ENCODE measurements at places on chromosomes 1 and 21.

GRCh38 chr1:3051270-3052268 is 17.4 kb upstream of the PRDM16 start:
- DNase-seq = no peak

DNA sequence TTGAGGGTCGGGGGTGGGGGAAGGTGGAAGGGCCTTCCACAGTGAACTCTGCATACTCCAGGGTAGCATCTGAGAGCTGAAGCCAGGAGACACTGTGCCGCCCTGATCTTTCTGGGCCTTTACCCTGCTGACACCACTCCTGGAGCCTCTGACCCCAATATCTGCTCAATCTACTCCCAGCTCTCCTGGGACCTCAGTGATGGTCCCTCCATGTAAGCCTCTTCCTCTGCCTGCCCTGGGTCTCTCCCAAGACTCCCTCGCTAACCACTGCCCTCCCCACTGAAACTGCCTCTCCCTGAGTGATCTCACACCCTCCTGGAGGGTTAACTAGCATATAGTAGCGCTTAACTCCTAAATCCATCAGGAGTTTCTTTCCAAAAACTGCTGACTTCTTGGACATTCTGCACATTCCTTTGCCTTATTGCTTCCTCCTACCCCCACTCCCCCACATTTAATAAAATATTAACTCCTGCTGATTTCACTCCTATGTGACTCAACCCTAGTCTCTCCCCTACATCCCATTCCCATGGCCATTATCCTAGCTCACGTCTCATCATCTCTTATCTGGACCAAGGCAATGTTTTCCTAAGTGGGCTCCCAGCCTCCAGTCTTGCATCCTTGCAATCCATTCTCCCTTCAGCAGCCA is 145.6 kb downstream of the HMGB4 start:
- DNase-seq = no peak

DNA sequence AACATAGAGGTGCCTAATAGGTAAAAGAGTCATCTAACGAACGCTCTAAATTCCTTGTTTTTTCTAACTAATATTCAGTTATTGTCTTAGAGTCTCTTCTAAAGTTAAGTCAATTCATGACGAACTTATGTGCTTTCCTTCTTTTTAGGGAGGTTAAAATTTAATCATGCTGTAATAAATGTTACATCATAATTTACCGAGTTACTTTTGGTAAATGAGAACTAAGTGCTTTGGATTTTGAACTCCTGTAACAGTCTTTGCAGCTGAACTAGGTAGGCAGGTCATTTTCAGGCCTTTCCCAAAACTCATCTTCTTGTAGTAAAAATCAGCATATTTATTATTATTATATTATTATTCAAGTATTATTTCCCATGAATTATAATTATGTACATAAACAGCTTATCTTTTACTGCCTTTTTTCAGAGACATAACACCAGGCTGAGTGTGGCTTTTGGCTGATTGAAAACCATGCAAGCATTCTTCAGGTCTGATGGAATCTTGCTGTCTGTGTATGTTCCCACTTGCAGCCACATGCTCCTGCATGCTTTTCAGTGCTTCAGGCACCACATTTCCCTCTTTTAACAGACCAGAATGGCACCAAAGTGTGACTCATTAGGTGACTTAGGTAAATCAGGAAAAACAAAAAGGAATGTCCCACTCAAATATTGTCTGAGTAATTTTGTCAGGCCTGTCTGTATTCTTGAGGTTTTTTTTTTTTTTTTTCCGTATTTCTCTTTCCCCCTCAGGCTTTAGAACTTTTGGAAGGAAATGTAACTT is 81.0 kb upstream of the CD55 start:
- no peak for DNase-seq

DNA sequence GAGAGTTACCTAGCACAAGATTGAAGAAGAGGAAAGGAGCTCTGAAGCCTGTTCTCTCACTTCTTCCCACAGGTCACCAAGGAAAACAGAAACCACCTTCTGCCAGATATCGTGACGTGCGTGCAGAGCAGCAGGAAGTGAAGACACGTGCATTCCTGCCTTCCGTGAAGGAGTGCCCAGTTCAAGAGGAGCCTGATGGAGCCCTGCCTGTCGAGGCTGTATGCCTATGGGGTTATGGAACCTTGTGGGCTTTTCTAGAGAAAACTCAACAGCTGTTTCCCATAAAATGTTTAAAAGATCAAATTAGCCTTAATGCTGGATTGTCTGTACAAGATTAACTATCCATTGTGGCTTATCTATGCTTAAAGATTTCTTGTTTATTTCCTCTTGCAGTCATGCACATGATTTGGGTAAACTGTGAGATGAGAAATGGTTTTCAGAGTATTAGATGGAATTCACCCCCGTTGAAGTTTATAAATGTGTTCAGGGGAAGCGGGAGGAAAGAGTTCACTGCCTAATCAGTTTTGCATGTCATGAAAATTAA is 27.8 kb downstream of the NTPCR start:
- no peak for DNase-seq

DNA sequence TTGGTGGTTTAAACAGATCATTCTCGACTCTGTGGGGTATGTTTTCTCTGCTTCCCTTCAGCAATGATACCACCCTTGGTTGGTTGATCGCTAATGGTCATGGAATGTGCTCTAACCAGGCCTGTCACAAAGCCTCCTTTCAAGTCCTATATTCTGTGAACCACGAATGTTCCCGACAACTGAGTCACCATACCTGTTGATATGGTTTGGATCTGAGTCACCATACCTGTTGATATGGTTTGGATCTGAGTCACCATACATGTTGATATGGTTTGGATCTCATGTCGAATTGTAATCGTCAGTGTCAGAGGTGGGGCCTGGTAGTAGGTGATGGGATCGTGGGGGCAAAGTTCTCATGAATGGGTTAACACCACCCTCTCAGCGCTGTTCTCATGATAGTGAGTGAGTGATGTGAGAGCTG is 10.2 kb upstream of the CAMK2N1 start:
- DNase-seq = no peak

DNA sequence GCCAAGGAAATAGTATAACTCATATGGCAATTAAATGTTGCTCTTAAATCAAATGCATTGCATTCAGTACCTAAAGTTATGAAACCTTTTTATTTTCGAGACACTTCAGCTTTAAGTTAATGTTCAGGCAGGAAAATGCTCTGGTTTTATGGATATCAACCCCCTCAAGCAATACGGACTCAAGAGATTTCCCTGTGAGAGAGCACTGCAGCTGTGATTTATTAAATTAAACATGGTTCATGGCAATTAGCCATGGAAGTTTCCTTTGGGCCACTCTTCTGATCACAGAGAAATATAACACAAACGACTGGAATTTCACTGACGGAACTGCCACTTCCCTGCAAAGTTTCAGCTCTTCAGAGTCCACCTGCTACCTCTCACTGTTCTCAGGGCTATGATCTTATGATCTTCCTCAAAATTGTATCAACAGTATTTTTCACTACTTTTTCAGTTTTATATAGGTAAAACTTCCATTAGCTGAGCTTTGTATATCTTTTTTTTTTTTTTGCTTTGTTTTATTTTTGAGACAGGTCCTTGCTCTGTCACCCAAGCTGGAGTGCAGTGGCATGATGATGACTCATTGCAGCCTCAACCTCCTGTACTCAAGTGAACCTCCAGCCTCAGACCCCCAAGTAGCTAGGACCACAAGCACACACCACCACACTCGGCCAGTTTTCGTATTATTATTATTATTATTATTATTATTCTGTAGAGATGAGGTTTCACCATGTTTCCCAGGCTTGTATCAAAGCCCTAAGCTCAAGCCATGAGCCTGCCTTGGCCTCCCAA is 923.1 kb upstream of the TMPRSS15 start:
- no peak for DNase-seq

- DNase-seq = no peak
Measured at GRCh38 chr1:53460666-53461322, 1.6 kb downstream of the DMRTB1 start.

GRCh38 chr1:186987065-186987464 is 158.3 kb downstream of the PLA2G4A start:
- no peak for DNase-seq

DNA sequence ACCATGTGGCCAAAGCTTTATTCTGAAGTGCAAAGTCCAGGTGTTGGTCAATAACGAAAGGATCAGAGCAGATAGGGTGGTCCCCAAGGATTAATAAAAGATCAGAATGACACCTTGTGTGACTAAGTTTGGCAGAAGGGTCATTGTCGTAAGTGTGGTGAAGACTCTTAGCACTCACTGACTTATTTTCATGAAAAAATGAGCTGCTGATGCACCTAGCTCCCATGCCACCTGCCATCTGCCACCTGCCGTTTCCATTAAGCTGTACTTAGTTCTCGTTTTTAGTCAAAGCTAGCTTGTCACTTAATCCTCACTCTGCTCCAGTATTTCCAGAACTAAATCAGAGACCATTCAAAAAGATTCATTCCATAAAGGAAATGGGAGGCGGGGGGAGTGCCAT is 112.6 kb downstream of the SEC16B start:
- no peak for DNase-seq

DNA sequence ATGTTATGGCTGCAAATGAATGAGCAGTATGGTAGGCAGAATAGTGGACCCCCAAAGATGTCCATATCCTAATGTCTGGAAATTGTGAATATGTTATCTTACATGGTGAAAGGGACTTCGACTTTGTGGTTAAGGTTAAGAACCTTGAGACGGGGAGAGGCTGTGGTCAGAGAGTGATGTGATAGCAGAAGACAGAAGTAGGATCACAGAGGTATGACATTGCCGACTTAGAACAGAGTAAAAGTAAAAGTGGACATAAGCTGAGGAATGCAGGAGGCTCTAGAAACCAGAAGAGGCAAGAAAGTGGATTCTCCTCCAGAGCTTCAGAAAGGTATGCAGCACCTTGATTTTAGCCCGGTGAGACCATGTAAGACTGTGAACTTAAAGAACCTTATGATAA is 74.6 kb downstream of the CTH start:
- DNase-seq = no peak

- no peak for DNase-seq
Measured at GRCh38 chr1:203075236-203076030, 10.4 kb downstream of the MYOG start.

- DNase-seq = no peak
Measured at GRCh38 chr1:95380909-95381308, 146.9 kb downstream of the RWDD3 start.

- DNase-seq = no peak
Measured at GRCh38 chr1:220841293-220841692, 38.0 kb upstream of the HLX start.

DNA sequence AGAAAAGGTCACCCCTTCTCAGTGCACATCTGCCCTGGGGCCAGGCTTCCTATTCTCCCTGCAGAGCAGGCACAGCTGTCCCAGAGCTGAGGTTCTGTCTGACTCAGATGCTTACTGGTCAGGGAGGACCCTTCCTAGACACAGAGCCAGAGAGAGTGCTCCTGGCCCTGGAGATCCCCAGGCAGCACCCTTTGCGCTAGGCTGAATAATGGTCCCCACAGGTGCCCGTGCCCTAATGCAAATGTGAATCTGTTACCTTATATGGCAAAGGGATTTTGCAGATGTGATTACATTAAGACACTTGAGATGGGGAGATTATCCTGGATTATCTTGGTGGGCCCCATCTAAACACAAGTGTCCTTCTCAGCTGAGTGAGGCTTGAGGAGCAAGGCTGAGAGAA is 2.6 kb upstream of the TNNI1 start:
- no peak for DNase-seq

DNA sequence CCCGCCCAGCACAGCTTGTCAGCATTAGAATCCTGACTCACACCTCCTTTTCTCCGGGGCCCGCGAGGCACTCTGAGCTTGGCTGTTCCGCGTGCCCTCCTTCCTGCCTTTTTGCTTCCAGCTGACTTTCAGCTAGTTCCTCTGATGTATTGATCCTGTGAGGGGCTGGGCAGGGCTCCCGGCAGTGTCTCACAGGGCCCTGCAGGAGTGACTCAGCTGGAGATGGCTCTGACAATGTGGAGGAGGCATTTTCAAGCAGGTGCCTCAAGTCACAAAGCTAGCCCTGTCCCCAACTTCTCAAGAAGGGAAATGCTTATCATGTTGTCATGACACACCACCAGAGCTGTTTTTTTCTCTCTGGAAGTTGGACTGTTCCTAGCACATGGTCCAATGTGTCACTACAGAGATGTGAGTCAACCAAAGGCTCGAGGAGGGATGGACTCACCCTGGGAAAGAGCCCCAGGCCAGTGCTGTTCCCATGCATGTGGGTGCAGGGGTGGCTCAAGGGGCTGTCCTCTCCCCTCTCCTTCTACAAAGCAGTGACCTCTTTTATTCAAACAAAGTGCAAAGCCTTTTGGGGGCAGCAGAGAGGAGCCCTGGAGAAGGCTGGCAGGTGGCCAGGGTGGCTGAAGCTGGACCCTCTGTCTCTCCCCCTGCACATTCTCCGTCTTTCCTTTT is 30.6 kb downstream of the SYT6 start:
- DNase-seq = no peak

DNA sequence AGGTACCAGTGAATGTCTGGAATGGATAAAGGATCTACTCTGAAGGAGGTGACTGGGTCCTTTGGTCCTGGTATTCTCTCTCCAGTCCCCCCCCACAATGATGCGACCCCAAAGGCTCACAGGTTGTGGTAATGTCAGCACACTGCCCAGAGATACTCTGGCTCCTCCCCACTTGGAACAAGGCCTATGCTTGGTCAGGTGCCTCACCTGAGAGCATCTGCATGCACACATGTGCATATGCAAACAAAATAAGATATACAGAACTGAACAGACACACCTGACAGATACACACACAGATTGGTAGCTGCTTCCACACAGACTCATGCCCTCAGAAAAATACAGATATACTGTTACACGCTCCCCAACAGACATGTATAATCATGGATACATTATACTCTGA is 33.5 kb downstream of the DMAP1 start:
- no peak for DNase-seq

DNA sequence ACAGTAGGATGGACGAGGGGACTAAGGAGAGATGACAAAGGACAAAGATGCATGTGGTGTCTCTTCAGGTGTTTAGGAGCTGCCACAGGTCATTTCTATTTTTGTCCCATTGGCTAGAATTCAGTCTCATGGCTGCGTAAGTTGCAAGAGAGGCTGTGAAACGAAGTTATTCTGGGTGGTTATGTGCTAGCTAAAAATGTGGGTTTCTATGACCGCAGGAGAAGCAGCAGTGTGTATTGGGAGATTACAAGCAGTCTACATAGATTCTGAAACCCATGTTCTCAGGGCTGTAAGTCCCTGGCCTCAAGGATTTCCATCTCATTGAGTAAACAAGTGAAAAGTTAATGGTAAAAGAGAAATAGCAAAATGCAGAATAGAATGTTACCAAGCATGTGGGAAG is 110.7 kb downstream of the SPATA46 start:
- DNase-seq = no peak

DNA sequence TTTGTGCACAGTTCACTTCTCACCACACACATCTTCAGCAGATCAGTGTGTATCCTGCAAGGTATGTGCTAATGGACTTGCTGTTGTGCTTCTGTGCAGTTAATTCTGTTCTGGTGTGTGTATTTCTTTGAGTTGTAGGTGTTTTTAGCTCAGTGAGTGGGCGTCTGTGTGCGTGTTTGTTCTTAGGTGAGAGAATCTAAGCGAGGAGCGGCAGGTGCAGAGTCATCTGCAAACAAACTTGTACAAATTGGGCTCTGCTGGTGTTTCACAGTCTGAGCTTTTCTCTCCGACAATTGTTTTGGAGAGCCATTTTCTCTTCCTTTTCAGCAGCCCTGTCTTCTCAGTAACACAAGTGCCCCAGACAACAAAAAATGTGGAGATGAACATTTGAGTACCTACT is 43.6 kb downstream of the ACP6 start:
- no peak for DNase-seq

Measured in stimulated activated effector memory CD8-positive, alpha-beta T cell treated with anti-CD3 and anti-CD28 coated beads, Interleukin-12 subunit alpha, Interleukin-12 subunit beta, amount 100 ng/mL, for 72 hours (primary cell).